ENCODE measurements at places on chromosomes 5 and 9.

GRCh38 chr5:142828797-142829535, 58.8 kb downstream of the ARHGAP26 start:
- DNase-seq = no peak

GRCh38 chr5:108257996-108258395, 123.9 kb downstream of the FBXL17 start:
- no peak for DNase-seq

- DNase-seq = no peak
Observed at GRCh38 chr5:92956886-92957285, 624.1 kb downstream of the NR2F1-AS1 start.

DNA sequence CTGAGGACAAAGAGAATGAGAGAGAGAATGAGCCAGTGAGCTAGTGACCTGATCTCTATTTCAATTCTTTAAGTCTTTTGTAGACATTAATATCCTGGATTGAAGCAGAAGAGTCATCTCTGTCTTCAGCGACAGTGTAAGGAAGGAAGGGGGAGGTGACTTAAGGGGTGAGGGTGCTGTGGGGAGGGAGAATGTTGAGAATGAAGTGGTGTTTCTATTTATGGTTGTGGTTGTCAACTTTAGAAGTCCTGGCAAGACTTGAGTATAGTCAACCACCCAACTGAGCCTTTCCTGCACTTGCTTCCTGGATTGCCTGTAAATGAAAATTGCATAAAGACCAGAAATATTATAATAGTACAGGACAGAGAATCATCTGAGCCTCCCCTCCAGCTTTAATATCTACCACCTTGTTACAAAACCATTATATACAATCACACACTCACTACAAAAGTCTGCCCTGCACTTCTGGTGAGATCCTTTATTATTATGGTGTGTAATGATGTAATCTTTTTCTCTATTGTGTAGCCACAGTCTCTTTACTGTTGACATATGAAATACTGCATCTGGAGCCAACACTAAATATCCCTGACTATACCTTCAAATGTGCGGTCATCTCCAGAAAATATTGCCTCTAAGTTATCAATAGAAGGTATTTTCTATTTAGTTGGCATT, 91.7 kb downstream of the NTRK2 start:
- DNase-seq = no peak

GRCh38 chr5:155381654-155382053, 368.1 kb downstream of the KIF4B start:
- no peak for DNase-seq

DNA sequence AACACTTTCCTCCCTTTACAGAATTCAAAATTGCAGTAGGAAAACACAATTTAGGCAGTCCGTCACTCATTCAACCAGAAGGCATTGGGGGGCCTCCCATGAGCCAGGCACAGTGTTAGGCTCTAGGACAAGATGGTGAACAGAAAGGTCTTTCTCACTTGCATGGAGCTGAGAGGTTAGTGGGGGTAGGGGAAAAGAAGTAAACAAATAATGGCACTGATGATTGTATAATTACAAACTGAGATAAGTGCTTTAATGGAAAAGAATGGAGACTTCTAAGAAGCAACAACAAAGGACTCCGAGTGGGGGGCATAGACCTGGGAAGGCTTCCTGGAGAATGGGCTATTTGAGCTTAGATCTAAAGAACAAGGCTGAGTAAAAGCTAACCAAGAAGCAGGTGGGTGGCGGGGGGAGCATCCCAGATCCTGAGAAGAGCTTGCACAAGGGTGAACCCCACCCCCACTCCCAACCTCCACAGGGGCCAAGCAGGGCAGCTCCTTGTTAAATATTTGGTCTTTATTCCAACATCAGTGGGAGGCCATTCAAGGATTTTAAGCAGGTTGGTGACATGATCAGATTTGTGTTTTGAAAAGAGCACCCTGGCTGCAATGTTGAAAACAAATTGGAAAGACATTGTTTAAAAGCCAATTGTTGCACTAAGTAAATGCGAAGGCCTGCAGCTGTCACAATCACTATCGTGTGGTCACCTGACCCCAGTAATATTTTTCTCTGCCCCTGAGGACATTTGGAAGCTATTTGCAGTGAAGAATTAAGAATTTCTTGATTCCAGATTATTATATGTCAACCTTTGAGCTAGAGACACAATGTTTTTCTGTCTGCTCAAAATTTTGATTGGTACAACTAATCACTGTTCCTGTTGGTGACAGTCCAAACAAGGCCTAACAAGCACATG, 73.9 kb upstream of the EFNA5 start:
- no peak for DNase-seq

DNA sequence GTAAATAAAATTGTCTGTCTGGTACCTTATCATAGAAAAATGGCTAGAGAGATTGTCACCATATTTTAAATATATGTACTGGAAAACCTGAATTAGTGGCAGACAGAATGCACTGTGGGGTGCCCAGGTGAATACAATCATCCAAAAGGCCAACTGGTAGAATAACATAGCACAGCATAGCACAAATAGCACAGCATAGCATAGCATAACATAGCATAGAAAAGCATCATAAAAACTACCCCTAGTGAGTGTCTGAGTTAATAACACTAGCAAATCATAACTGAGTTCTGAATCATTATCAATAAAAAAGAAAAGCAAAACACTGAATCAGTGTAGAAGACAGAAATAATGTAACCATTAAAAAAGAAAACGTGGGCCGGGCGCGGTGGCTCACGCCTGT, 102.3 kb downstream of the KIAA0825 start:
- no peak for DNase-seq

DNA sequence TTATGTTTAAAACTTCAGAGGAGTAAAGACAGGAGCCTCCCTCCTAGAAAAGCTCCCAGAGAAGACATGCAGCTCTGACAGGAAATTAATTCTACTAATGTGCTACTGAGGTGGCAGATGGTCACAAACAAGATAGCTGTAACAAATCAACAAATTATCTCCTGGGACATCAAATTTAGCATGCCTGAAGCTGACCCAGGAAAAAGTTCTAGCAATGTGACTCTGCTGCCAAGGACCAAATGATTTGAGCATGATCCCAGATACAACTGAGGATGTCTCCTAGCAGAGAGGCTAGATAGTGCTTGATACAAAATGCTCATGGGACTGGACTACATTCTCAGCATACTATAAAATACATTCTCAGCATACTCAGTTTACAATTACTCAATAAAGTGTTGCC, 413.5 kb upstream of the SMC2 start:
- DNase-seq = no peak

DNA sequence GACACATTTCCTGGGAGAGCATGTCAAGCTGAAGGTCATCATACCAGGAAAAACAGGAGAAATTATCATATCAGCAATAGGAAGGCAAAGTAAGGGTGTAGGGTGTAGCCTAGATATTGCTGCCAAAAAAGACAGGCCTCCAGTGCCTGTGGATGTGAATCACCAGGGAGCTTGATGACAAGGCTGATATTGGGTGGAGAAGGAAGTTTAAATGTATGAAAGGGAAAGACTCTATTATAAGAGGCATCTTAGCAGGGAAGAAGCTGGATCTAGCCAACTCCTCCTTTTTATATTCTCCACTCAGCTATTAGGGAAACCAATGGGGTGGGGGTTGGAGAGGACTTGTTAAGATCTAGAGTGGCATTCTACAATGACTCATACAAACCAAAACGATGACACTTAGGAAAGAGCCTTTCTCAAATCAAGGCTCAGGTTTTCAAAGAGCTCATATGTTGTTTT, 13.4 kb upstream of the TXNDC8 start:
- DNase-seq = peak; percentile 48

DNA sequence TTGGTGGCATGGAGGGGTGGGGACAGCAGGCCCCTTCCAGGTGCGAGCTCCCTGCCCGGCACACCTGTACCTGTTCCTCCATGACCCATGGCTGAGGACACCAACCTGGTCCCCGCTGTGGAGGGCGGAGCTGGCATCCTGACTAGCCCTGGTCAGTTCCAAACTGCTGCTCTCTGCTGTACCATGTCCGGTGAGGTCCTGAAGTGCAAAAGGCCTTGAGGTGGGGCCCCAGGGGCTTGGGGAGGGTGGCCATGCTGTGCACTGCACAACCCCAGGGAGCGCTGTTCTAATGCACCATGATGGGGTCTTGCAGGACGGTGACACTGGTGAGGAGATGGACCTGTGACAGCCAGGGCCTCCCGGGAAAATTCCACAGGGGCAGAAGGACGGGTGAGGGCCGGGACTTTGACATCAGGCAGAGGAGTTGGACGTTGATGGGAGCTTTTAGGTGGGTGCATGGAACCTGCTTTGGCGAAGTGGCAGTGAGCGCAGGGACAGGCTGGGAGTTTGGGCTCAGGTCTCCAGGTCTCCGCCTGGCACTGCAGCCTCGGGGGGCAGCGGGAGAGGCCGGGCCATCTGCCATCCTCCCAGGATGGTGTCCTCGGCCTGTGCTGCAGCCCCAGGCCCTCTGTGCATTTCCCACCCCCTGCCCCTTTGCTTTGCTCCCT, 38.9 kb downstream of the COL5A1 start:
- DNase-seq = no peak

- DNase-seq = no peak
Observed at GRCh38 chr9:117549444-117549843, 134.6 kb upstream of the ASTN2 start.

DNA sequence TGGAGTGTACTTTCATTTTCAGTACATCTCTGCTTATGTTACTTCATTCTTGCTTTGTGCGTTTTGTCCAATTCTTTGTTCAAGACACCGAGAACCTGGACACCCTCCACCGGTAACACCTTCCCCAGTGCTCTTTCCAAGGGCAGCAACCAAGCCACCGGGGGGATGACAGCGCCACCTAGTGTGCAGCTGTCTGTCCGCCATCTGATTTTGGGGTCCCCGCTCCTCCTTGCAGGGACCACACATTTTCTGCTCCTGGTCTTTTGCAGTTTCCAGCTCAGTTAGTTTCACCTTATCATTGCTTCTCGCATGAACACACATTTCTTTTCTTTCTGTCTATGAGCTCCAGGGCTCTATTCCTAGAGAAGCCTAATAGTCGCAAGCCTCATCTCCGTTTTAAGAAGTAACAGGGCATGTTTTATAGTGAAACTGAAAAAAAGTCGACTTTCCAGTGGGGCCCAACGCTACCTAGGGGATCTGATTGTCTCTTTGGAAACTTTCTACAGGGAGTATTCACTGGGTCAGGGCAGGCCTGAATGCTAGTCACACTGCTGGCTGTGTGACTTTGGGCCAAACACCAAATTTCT, 152.1 kb downstream of the FSTL4 start:
- no peak for DNase-seq

GRCh38 chr9:28808042-28808441, 1234.8 kb upstream of the C9orf72 start:
- DNase-seq = no peak

GRCh38 chr5:117118499-117118898, 543.9 kb upstream of the SEMA6A start:
- no peak for DNase-seq

DNA sequence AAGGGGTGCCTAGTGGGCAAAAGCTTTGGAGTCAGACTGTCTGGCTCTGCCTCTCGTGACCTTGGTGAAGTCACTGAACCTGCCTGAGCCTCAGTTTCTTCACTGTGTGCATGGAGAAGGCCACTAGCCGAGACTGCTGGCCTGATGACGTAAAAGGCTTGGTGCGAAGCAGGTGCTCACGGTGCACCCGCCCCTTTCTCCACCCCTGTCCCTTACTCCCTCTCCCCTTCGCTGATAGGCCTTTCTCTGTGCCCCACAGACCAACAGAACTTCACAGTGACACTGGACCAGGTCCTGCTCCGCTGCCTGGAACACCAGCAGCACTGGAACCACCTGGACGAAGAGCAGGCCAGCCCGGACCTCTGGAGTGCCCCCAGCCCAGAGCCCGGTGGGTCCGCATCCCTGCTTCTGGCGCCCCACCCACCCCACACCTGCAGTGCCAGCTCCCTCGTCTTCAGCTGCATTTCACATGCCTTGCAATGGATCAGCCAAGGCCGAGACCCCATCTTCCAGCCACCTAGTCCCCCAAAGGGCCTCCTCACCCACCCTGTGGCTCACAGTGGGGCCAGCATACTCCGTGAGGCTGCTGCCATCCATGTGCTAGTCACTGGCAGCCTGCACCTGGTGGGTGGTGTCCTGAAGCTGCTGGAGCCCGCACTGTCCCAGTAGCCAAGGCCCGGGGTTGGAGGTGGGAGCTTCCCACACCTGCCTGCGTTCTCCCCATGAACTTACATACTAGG, 10.4 kb downstream of the FPGS start:
- DNase-seq = no peak

DNA sequence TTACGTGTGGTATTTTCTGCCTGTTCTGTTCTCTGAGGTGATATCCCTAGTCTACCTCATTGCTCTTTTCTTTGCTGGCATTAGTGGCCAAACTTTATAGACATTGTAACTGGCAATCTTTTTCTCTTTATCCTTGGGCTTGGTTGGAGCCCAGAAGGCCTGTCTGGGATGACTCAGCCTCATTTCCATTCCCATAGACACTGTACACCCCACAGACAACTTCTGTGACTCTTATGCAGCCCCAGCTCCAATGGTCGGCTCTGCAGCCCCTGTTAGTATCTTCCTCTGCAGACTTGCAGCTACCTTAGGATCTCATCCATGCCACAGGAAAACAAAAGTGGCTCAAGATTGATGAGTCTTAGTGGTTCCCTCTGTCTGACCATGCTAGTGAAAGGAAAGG, 79.8 kb downstream of the CFAP95 start:
- DNase-seq = no peak

- no peak for DNase-seq
Observed at GRCh38 chr9:21016701-21017491, 14.5 kb downstream of the HACD4 start.

DNA sequence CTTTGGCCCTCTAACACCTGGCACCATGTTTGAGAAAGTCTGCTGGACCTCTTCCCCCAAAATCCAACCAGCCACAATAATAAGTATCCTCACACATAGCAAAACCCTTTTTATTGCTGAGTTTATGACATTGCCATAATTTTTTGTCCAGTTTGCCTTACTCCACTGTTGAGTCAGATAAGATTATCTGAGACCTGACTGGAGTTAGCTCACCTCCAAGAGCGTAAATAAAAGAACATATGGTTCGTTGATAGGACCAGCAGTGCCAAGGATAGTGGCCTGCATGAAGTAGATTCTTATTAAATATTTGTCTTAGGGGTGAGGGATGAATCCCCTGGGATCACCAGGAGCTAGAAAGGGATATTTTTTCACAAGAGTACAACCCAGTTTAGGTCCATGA, 510.6 kb upstream of the MPDZ start:
- DNase-seq = no peak

DNA sequence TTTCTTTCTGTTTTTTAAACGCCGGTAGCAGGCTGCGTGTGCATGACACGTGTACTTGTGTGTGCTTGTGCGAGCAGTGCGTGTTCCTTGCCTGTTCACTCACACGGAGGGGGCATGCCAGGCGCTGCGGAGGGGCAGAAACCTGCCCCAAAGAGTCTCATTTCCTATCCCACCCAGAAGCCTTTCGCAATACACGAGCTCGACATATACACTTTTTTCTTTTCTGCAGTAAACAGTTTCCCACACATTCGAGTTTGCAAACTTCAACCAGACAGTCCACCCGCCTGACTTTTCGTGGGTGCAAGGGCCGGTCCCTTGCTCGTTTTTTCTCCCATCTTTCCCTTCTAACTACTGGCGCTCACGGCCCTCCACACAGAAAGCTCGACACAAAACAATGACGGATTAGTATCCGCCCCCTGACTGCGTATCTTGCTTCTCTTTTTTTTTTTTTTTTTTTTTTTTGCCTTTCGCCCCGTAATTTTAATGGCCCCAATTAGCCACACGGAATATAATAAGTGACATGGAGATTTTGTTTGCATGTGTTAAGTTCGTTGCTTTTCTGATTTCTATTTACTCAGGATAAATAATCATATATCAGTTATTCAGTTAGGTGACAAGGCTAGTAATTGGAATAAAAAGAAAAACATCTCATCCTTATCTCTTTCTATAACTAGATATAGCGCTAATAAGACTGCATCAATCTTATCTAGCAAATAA, 5.3 kb upstream of the OTP start:
- DNase-seq = no peak

All from AG09319 (cell line).